NCI-H187 (cell line): ENCODE measurements at places on chromosomes 4 and X.

DNA sequence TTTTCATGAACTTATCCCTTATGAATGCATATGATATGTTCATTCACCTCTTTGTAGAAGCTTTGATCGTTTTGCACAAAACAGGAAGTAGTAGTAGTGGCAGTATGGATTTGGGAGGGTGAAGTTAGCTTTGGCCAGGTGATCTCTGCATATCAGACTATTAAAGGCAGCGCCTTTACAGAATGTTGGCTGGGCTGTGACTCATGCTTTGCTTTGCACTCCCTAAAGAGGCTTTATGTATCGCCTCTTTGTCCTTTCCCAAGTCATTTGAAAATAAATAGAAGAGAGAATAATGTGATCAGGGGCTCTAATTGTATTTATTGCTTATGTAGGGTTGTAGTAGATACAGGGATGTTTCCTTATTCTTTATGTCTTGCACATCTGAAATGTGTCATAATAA lies 50.4 kb downstream of the SHROOM3 start:
- no peak for DNase-seq

DNA sequence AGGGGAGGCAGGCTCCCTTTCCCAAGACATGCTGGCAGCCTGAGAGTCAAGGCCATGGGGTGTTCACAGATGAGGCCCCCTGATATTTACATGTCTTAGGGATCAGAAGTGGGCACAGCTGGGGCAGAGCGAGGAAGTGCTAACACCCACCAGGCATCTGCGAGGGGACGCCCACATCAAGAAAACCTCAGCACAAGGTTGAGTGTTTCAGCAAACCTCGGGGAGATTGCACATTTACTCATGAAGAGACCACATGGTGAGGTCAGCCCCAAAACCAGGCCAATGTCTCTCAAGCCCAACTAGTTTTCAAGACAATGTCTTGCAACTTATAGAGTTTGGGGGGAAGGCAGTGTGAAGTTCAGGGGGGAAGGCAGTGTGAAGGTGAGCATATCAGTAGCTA lies 55.2 kb downstream of the CLNK start:
- no peak for DNase-seq

GRCh38 chrX:55099162-55099561 lies 10.3 kb downstream of the PAGE2 start:
- DNase-seq: no peak

DNA sequence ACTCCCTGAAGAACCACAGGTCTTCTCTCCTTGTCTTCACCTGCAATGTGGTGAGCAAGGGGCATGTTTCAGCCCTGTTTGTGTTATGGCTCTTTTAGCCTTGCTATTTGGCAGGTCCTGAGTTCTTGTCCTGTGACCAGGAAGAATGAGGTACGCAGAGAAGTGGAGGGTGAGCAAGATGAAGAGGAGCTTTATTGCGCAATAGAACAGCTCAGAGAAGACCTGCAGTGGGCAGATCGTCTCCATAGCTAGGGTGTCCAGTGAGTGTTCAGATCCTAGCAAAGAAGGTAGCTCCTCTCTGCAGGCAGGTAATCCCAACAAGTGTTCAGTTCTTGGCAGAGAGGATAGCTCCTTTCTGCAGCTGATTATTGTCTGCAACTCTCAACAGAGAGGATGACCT lies 672.9 kb downstream of the SH3BGRL start:
- DNase-seq: no peak

- DNase-seq: no peak
These were observed 46.1 kb upstream of the FAM9C start for GRCh38 chrX:13090339-13091110.

DNA sequence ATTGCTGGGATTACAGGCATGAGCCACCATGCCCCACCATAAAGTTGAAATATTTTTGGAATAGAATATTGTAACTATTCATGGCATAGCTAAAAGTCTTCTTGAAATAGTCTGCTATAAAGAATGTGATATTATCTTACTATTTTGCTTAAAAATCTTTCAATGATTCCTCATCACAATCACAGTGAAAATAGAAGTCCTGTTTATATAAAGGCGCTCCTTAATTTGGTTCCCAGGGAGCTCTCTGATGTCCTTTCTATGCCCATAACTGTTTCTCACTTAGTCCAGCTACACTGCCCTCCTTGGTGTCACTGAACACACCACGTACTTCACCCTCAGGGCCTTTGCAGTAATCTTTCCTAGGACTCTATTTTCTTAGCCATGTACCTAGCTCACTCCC lies 331.7 kb upstream of the GIMD1 start:
- no peak for DNase-seq
